ENCODE measurements at places on chromosomes 16 and 17.

GRCh38 chr16:5019775-5020174 lies 14.0 kb downstream of the NAGPA start:
- DNase-seq, result no peak

- no peak for DNase-seq
These were observed 286.1 kb downstream of the SNX29 start for GRCh38 chr16:12262454-12263180.

DNA sequence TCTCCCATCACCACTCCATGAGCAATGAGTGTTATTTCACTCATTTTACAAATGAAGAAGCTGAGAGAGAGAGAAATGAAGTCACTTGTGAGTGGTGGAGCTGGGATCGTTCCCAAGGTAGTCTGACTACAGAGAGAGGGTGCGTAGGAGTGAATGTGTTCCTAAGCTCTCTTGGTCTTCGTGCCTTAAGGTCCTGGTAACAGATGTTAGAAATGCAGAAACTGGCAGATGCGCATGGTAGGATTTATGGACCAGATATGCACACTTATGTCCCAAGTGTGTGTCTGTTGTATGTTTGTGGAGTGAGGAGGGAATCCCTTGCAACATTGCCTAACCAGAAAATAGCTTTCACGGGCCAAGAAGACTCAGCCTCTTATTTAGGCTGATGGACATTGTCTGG lies 93.2 kb upstream of the ZNF469 start:
- no peak for DNase-seq

- no peak for DNase-seq
These were observed 19.6 kb downstream of the NME2 start for GRCh38 chr17:51185763-51186332.

- no peak for DNase-seq
These were observed 52.5 kb downstream of the ZNF778 start for GRCh38 chr16:89269805-89270665.

DNA sequence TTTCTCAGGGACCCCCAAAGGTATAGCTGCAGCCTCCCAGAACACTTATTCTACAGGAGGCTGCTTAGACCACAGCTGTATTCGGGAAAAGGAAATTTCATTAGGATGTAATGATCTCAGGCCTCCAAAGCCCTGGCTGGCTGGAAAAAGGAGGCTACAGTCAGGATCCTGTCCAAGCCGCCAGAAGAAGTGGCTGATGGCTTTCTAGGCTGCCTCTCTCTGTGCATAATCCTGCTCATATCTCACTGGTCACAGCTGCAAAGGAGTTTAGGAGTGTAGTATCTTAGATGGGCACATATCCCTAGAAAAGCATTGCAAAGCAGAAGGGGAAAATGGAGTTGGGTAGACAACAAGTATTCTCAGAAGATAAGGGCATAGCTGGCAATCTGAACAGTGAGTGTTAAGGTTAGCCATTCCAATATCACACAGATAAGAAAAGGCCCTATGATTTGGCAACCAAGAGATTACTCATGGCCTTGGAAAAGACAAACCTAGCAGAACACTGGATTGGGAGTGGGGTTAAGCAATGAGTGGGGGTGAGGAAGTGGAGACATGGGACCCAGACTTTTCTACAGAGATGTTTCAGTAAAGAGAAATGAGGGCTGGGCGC lies 26.0 kb upstream of the PRKCA start:
- no peak for DNase-seq

GRCh38 chr16:427250-427649 lies 1.8 kb downstream of the RAB11FIP3 start:
- DNase-seq, result no peak

GRCh38 chr17:4497101-4497824 lies 1.4 kb upstream of the SPNS2 start:
- no peak for DNase-seq

- DNase-seq, result no peak
These were observed 325.1 kb upstream of the ERCC4 start for GRCh38 chr16:13594823-13595222.

DNA sequence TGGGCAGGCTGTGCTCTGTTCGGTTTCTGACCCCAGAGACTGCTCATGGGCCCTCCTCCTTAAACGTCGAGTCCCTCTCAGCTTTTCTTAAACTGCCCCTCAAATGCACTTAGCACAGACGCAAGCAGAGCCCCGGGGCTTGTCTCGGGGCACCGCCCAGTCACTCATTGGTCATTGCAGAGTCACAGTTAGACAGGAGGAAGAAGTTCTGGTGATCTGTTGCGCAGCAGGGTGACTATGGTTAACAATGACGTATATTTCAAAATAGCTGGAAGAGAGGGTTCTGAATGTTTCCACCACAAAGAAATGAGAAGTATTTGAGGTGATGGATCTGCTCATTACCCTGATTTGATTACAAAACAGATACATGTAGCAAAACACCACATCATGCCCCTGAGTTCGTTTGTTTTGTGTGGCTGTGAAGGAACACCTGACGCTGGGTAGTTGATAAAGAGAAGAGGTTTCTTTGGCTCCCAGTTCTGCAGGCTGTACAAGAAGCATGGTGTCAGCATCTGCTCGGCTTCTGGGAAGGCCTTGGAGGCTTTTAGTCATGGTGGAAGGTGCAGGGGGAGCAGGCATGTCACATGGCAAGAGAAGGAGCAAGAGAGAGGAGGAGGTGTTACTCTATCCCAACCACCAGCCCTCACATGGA lies 387.4 kb downstream of the CPPED1 start:
- no peak for DNase-seq

DNA sequence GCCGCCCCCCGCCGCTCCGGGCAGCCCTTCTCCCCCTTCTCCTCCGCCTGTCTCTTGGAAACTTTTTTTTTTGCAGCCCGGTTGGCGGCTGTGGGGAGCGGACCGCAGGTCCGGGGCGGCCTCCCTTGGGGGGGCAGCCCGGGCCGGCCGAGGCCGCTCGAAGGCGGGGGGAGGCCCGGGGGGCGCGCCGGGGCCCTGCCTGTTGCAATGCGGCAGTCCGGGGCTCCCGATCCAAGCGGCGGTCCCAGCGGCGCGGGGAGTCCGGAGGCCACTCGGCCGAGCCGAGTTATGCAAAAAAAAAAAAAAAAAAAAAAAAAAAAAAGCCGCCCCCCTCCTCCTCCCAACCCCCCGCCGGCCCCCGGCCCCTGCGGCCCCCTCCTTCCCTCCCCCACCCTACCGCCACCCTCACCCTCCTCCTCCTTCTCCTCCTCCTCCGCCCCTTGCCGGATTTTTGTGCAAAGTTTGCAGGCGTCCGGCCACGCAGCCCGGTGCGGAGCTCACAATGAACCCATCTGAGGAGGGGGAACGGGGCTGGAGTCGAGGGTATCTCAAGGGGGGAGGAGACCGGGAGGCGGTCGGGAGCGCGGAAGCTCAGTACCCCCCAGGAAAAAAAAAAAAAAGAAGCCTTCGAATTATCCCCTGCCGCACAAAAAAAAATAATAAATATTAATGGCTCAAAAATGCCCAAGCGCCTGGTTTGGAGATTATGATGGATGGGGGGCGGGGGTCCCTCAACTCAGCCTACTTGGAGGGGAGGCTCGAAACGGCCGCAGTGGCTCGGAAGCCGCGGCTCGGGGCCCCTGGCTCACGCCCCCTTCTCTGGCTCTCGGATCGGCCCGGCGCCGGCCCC lies at the start of gene ZNF423:
Gene ZNF423, minus strand, starts transcription at position 291 of the 850 bp plus-strand sequence. CDS start 338 bp downstream, outside the sequence.
- DNase-seq, result no peak

DNA sequence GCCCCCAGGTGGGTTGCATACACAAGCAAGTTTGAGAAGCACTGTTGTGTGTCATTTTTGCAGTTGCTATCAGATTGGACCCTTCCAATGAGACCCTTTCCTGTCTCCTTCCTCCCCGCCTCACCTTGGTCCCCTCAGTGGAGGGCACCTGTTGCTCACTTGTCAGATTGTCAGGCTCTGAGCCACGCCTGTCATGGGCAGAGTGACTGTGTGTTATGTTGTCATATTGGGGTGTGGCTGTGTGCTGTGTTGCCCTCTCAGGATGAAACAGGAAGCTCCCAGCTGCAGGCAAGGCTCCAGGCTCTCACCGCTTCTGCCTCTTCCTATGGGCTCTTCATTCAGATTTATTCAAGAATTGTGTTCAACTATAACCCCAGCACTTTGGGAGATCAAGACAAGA lies 302.9 kb downstream of the CPPED1 start:
- DNase-seq, result no peak

Data from stromal cell of bone marrow (primary cell).